Right atrium auricular region (tissue), 2 donors: ENCODE measurements at places on chromosomes 5 and 9. TPM values are rescaled to one million over a fixed set of nuclear protein-coding genes. Genes with fewer than 3 reads are reported as not detected.

Gene NAIP
- 8.8 TPM for total RNA-seq

DNA sequence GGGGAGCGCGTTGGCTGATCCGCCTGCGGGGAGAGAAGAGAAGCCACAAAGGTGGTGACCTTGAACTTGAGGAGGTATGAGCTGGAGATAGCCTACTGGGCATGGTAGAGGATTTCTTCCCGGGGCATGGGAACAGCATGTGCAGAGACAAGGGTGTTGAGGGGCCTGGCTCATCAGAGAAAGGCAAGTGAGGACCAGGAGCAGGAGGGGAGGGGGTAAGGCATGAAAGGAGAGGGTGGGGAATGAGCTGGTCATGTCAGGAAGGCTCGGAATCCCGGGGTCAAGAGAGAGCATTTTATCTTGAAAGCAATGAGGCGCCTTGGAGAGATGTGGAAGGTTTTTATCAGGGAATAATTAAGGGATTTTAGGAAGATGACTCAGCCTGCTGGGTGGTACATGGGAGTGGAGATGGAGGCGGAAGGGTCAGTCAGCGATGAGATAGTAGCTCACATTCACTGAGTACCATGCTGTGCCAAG lies 121.1 kb downstream of the LHX2 start:
- no peak for DNase-seq

- DNase-seq: no peak
Observed at GRCh38 chr9:122883125-122883524, 22.0 kb downstream of the RC3H2 start.

Gene MAPKAP1
- total RNA-seq: 78.9 TPM

Gene PPP3R2
- total RNA-seq: not detected
